Uterine smooth muscle cell (primary cell): ENCODE measurements at places on chromosomes 3 and 15. TPM values are rescaled to one million over a fixed set of nuclear protein-coding genes. Genes with fewer than 3 reads are reported as not detected.

RTP1 gene
- total RNA-seq: not detected in 2 replicates

SLC28A1 gene
- under 0.01 and 0.12 TPM in 2 replicates for total RNA-seq

CLDN18 gene
- total RNA-seq: 0.12 TPM in 1 of 2 replicates, not detected in the other

CLDN1 gene
- total RNA-seq: 0.25 and 0.55 TPM in 2 replicates

KBTBD13 gene
- not detected in 2 replicates for total RNA-seq

MUC20 gene
- total RNA-seq: 0.12 and 0.22 TPM in 2 replicates

EPHB3 gene
- total RNA-seq: 4.5 and 8.5 TPM in 2 replicates

HSPBAP1 gene
- total RNA-seq: 9.3 and 10.9 TPM in 2 replicates

MYLK gene
- total RNA-seq: 423 and 611 TPM in 2 replicates

TWF2 gene
- 129 and 153 TPM in 2 replicates for total RNA-seq

GOLGA6L7 gene
- total RNA-seq: not detected in 2 replicates

UROC1 gene
- not detected in 2 replicates for total RNA-seq

PLA2G4E gene
- not detected in 2 replicates for total RNA-seq

OR5K2 gene
- total RNA-seq: not detected in 2 replicates

GRIP2 gene
- 0.22 and 0.37 TPM in 2 replicates for total RNA-seq

ZNF774 gene
- total RNA-seq: 1.1 and 2.5 TPM in 2 replicates

NRG4 gene
- total RNA-seq: not detected in 2 replicates

GOLGA8J gene
- total RNA-seq: under 0.01 and 0.11 TPM in 2 replicates

NDN gene
- total RNA-seq: 39.5 and 59.1 TPM in 2 replicates
